Esophagus mucosa (tissue), 1 donor: ENCODE measurements at places on chromosomes 3 and 15.

- ATAC-seq, result peak; percentile 81
Observed at GRCh38 chr3:177601152-177601551, 403.9 kb upstream of the TBL1XR1 start.

- ATAC-seq, result no peak
Observed at GRCh38 chr3:142095841-142096240, 53.5 kb downstream of the TFDP2 start.

DNA sequence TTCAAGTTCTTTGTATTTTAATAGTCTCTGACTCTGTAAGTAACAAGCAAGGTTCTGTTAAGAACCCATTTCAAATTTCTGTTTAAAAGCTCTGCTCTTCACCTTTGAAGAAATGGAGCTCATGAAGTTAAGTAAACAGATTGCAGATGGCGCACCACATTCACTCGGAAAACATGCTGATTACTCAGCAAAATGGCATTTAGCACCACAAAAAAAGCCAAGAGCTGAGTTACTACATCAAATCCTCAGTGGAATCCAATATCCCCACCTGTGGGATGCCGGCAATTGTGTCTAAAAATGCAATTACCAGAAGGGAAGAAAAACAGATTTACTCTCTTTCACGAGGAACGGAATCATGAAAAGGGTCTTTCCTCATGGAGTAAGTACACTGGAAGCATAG lies 758.0 kb downstream of the NTRK3 start:
- no peak for ATAC-seq

- no peak for ATAC-seq
Observed at GRCh38 chr15:39282663-39283208, 298.1 kb upstream of the THBS1 start.

- ATAC-seq, result peak; percentile 26
Observed at GRCh38 chr3:196336319-196337145, 1.7 kb downstream of the TM4SF19 start.

- no peak for ATAC-seq
Observed at GRCh38 chr3:110430146-110430545, 641.5 kb upstream of the NECTIN3 start.

DNA sequence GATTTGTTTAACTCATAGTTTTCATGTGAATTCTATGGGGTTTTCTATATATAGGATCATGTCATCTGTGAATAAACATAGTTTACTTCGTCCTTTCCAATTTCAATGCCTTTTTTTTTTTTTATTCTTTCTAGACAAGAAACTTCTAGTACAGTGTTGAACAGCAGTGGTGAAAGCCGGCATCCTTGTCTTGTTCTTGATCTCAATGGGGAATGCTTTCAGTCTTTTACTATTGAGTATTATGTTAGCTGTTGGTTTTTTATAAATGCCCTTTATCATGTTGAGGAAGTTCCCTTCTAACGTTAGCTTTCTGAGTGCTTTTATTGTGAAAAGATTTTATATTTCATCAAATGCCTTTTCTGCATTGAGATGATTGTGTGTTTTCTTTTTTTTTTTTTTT lies 69.0 kb downstream of the SLMAP start:
- no peak for ATAC-seq

DNA sequence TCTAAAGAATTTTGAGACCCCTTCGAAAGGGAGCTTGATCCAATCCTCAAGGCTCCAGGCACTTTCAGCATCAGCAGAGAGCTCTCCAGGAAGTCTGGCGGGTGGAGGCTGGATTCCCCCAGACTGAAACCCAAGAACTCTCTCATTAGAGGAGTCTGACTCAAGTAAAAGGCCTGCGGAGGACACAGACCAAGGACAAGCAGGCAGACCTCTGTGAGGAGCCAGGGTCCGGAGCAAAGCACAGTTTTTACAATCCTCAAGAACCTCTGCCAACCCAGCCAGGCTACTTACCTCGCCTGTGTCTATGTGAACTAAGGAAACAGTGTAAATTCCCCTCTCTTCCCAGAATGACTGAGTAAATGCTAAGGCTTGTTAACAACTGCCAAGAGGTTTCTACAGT lies 86.2 kb downstream of the FBN1 start:
- no peak for ATAC-seq

DNA sequence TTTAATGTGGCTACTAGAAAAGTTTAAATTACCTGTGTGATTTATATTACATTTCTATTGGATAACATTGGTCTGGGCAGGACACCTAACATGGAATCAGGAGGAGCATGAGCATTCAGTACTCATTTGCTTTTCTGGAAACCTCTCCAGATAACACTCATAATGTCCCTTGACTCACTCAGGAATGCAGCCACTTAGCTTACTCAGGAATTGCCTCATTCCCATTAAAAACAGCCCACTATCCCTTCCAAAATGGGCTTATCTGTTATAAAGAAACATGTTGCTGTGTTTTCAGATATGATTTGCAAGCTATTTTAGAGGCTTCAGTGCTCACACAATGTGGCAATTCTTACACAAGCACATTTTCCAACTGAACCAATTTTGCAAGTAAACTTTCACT lies 17.1 kb downstream of the GBE1 start:
- peak; percentile 49 for ATAC-seq

DNA sequence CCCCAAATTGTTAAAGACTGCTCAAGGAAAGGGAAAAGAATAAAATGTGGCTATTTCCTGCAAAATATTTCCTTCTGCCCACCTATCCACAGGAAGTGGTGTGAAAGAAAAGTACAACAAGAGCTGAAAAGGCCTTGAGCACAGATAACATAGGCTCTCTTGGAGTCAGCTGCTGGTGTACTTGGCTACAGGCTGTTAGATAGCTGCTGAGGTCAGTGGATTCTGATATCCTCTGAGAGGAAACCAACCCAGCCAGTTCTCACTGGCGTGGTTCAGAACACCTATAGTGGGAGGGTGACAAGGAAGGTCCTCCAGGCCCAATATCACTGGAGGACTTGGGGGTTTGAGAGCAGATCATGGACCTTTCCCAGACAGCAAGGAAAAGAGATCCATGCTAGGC lies 124.4 kb upstream of the GAP43 start:
- no peak for ATAC-seq

DNA sequence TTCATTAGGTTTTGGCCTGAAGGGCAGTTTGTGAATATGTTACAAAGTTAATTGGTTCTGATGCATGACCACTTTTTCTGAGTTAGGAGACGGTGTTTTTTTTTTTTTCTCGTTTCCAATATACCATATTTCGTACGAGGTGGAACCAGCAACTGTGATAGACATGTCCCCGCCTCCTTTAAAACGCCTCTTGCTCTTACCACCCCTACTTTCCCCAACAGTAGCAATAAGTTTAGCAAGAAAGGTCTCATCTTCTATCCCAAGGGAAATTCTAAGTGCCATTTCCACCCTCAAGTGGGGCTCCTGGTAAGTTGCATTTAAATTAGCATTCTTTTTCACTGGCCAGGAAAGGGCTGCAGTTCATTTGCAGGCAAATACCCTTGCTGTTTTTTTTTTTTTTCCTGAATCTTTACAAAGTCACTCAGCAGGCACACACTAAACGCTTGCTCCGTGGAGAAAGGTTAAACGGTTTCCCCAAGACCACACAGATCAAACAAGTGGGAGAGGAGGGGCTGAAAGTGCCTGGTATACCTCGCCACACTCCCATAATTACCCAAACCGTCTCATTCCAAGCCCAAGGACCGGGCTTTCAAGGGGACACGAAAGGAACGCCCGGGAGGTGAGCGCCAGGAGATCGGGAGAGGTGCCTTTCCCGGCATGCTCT lies 39.5 kb upstream of the MGA start:
- ATAC-seq, result no peak

DNA sequence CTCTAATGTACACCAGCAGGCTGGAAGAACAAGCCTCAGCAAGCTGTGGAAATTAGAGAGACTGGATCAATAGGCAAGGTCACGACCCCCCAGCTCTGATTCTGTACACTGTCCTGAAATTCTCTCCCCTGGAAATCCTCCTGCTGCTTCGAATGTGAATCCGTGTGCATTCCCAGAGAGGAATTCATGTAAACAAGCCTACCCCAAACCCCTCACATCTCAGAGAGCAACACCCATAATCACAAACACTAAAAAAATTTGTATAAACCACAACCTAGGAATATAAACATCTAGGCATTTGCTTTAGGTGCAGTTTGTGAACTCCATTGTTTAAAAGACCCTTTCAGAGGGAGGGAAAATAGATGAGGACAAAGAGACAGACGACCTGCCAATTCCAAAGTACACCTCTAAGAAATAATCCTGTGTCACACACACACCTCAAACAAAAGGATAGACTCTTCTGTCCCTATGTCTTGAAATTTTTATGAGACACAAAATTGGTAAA lies 325.2 kb downstream of the WDR72 start:
- ATAC-seq, result no peak

GRCh38 chr3:52310861-52311575 lies 5.1 kb upstream of the DNAH1 start:
- no peak for ATAC-seq

DNA sequence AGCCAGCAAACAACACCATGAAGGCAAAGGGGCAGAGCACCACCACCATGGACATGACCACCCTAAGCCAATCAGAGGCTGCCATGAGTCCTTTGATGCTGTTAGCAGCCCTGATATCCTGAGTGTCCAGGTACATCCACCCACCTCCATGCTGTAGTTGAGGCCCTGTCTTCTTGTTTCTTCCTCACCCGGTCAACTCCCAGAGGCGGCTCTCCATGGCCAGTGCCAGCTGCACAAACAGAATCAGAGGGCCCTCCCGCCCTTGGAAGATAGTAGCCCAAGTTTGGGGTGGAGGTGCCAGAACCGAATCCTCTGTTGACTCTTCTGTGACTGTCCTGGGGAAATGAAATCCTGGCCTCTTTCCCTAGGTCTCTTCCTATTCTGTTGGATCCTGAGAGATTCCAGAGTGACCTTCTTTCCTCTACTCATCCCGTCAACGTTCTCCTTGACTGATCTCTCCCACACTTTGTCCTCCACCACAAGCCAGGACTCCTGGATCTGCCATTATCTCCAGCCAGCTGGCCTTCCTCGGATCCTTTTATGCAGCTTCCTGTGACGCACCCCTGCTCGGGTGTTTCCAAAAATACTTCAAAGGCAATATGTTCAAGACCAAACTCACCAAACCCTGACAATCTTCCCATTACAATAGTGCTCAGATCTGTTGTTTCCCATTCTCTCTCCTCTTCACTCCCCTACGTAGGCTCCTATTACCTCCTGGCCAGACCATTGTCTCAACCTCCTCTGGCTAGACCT lies 45.4 kb upstream of the DLG1 start:
- ATAC-seq, result no peak

- ATAC-seq, result no peak
Observed at GRCh38 chr15:36263666-36264065, 315.8 kb upstream of the CDIN1 start.

DNA sequence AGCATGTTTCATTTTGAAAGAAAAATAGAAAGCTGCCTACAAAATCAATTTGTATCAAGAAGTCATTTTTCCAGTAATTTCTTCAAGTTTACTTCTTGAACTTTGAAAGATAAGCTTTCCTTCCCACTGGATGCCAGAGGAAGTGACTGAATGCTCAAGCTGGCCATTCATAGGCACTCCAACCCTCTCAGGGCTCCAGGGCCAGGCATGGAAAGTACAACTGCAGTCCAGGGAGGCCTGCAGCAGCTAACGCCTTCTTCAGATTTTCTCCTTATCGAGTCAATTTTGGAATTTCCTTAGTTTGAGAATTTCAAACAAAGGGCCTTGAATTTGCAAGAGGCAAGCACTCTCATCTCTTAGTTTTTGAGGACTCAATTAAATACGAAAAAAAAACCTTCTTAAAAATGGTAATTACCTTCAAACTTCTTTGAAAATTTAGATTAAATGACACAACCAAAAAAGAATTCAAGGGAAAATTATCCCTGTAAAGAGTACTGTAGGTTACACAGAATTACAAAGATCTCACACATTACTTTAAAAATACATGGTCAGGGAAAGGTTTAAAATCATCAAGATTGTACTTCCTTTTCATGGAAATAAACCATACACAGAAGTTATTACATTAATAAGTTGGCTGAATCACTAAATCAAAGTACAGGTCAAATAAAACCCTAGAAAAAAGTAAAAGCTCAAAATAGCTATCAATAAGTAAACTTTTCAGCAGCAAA lies 2.5 kb downstream of the UBP1 start:
- no peak for ATAC-seq

DNA sequence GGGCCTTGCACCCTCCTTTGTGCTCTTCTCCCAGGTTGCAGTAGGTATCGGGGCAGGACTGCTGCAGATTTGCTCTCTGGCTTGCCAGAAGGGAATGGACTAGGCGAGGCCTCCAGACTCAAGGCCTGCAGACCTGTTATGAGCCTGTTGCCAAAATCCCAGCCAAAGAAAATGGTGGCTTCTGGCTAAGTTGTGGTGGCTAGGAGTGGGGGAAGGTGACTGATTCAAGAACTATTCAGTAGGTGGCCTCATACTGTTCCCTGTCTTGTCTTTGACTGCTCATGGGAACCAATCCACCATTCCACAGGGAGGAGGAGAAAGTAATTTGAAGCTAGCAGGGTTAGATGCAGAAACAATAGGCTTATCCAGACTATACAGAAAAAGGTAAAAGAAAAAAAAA lies 380.4 kb upstream of the PROK2 start:
- ATAC-seq, result no peak

DNA sequence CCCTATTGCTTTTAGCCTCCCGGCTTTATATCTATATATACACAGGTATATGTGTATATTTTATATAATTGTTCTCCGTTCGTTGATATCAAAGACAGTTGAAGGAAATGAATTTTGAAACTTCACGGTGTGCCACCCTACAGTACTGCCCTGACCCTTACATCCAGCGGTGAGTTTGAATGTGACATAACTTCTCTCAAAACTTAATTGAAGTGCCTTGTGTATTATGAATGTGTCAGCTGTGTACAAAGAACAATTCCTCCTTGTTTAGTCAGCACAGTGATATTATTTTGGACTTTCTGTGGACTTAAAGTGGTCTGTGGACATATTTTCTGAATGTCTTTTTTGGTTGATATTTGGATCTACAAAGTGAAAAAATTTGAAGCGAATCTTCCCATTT lies 220 bp downstream of the TP63 start:
- ATAC-seq, result no peak

DNA sequence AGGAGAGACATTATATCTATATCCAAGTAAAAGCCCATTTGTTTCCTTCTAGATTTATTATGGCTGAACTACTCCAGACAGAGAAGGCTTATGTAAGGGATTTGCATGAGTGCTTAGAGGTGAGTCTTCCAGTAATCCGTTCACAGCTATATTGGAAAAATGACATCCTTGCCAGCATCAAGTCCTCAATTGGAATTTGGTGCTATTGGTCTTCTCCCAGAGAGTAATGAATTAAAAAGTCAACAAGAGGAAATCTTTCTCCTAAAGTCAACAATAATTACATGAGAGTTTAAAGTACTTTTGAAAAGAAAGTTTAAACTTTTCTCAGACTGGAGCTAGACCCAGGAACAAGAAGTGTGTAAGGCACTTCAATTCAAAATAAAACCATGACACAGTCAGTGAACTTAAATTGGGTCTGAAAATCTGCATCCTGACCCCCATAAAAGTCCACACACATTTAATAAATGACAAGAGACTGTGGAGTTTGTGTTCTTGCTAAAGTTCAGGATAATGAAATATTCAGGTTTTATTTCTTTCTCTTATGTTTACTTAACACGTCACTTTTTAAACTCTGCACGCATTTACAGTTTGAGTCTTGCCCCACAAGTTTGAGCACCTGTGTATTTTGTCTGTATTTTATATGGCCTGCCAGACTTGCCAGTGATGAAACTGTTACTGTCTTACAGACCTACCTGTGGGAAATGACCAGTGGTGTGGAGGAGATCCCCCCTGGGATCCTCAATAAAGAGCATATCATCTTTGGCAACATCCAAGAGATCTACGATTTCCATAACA lies 268.2 kb upstream of the UMPS start:
- ATAC-seq, result no peak
